ENCODE measurements at places on chromosomes 7 and 10.

GRCh38 chr7:99080679-99081078 lies 63.2 kb downstream of the SMURF1 start:
- no peak for DNase-seq

GRCh38 chr7:85126383-85126782 lies 60.5 kb downstream of the SEMA3D start:
- no peak for DNase-seq

DNA sequence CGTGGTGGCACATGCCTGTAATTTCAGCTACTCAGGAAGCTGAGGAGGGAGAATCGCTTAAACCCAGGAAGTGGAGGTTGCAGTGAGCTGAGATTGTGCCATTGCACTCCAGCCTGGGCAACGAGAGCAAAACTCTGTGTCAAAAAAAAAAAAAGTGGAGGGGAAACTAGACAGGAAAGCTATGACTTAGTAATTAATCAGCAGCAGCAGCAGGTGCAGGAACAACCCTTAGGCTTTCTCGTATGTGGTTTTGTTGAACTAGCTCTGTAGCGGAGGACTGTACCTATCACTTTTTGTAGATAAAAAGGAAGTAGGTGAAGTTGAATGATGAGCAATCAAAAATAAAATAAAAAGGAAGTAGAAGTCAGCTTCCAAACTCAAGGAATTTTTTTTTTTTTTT lies 76.9 kb upstream of the KMT2C start:
- no peak for DNase-seq

GRCh38 chr10:103582331-103583123 lies 89.0 kb downstream of the NEURL1 start:
- DNase-seq, result no peak

DNA sequence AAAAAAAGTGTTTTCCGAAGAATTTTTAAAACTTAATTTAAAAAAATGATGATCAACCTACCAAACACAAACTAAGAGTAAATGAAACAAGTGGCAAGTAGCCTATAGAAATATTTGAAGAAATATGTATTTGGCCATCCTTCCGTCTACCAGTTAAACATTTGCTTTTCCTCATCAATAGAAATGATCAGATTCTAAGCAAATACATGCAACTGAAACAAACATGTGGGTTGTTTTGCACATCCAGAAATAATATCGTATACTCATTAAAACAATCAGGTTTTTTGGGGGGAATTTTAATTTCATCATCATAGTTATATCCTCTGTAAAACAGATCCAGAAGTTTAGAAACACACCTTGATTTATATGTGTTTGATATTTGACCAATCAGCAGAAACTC lies 1011.7 kb downstream of the GATA3 start:
- DNase-seq, result no peak

- DNase-seq, result no peak
Measured at GRCh38 chr7:52247518-52247917, 787.9 kb upstream of the POM121L12 start.

- no peak for DNase-seq
Measured at GRCh38 chr7:134942690-134943466, 43.4 kb upstream of the AGBL3 start.

- no peak for DNase-seq
Measured at GRCh38 chr7:145398758-145399157, 562.9 kb upstream of the TPK1 start.

DNA sequence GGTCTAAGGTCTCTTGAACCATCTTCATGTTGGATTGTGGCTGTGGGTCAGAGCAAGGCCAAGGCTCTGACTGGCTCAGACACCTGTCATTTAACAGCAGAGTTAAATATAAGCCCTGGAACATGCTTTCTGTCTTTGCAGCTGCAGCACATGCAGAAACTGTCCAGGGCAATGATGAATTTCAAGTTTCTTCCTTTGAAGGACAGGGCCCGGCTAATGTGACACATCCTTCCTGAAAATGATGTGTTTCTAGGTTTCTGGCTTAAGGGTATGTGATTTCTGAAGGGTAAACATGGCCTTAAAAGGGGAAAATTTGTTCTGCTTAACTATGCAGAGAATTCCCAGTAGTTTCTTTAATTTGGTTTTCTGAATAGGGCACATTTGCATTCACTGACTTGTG lies 34.0 kb upstream of the SLC35B4 start:
- no peak for DNase-seq

- DNase-seq, result no peak
Measured at GRCh38 chr7:778271-778967, 51.3 kb upstream of the PRKAR1B start.

DNA sequence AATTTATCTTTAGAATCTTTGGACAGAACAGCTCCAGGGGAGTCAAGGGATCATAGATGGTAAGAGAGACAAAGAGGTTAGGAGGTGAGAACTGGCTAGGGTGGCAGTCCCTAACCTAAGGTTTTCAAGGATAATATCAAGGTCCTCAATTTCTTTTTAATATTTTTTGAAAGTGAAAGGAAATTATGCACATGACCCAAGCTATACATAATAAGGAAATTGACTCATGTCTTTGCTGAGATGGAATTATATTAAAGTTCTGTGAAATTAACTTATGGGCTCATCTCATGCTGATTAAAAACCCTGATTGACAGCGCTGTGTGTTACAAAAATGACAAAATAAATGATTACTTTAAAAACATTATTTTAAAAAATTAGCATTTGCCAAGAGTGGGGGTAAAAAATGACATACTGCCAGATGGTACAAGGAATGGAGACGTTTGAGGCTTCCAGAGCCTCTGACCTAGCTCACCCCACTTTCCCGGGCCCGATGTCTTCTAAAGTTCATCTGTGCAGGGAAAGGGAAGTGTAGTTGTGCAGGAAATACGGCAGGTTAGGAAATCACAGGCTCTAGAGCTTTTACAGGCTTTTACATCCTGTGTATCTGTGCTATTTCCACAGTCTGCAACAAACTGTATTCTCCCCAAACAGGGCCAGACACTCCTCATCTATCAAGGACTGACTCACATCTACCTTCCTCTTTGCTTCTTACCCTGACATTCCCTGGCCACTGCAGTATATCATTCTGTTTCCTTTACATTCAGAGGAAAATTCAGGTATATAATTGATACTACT lies 185.6 kb upstream of the PRSS58 start:
- no peak for DNase-seq

DNA sequence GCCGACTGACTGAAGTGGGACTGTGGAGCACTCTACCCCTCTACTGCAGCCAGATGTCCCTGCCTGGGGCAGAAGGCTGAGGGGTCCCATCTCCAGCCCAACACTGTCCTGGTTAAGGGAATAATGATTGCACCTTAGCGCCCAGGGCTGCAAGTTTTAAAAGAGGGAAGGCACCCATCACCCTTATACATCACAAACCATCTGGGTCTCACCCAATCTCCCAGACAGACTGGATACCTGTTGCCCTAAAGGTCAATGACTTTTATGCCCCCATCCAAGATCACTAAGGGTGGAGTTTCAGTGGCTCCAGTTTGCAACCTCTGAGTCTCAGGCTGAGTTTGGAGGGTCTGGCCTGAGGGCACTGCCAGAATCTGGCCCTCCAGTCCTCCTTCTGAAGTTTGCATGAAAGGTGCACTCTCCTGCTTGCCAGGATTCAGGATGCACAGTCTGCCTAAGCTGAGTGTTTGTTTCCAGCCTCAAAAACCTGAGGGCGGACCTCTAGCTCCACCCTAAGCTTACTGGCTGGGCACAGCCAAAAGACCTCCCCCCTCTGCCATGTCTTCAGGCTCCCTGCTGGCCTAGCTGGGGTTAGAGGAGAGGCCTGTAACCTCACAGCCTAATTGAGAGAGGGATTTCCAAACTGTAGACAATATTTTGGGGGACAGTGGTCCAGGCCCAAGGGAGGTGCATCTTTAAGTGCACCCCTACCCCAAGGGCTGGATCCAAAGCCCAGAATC lies 2.5 kb upstream of the EMX2 start:
- DNase-seq, result no peak

GRCh38 chr7:46156086-46156485 lies 235.0 kb upstream of the IGFBP3 start:
- peak; percentile 74 for DNase-seq

- DNase-seq, result peak; percentile 68
Measured at GRCh38 chr7:45919231-45919784, 1.8 kb downstream of the IGFBP3 start.

- no peak for DNase-seq
Measured at GRCh38 chr7:132377703-132378584, 198.3 kb downstream of the PLXNA4 start.

- DNase-seq, result no peak
Measured at GRCh38 chr7:105206985-105207384, 181.7 kb downstream of the SRPK2 start.

GRCh38 chr7:27295236-27295635 lies 52.6 kb downstream of the EVX1 start:
- no peak for DNase-seq

DNA sequence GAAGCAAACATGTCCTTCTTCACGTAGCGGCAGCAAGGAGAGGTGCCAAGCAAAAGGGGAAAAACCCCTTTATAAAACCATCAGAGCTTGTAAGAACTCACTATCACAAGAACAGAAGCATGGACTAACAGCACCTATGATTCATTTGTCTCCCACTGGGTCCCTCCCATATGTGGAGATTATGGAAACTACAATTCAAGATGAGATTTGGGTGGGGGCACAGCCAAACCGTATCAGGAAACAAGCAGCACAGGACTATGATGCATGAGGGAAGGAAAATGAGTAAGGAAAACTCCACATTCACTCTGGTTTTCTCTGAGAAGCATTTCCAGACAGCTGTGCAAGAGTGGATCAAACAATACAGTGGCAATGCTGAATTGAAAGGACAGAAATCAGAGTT lies 81.6 kb downstream of the RSU1 start:
- no peak for DNase-seq

DNA sequence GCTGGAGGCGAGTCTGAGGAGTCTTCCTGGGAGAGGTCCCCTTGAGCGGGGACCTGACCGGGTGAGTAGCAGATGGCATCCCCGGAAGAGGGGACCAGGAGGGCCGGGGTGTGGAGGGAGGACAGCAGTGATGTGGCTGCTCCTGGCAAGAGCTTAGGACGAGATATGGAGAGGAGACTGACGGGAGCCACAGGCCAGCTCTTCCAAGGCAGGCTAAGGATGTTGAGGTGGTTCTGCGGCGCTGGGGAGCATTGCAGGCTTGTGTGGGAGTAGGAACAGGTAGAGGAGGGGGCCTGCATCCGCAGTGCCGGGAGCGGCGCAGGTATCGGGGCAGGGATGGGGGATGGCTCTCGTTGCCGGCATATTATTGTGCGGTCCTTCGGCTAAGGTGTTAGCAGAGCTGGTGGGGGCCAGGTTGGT lies 76.7 kb upstream of the ANLN start:
- DNase-seq, result no peak

DNA sequence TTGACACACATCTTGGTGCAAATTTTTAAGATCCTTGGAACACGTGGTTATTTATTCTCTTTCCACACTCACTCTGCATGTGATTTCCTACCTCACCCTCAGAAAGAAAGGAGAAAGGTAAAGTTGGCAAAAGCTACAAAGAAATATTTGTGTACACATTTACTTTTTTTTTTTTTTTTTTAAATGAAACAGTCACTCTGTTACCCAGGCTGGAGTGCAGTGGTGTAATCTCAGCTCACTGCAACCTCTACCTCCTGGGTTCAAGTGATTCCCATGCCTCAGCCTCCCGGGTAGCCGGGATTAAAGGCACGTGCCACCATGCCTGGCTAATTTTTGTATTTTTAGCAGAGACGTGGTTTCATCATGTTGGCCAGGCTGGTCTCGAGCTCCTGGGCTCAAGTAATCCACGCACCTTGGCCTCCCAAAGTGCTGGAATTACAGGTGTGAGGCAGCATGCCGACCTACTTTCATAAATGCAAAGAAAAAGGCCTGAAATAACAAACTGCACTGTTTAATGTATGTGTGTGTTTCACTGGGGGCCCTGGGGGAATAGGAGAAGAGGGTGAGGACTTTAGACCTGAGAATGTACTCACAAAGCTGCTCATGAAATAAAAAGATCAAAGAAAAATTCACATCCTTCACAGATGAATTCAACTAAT lies 71.6 kb upstream of the GRID1 start:
- DNase-seq, result no peak

- DNase-seq, result no peak
Measured at GRCh38 chr10:100184840-100185239, 989 bp downstream of the ERLIN1 start.

DNA sequence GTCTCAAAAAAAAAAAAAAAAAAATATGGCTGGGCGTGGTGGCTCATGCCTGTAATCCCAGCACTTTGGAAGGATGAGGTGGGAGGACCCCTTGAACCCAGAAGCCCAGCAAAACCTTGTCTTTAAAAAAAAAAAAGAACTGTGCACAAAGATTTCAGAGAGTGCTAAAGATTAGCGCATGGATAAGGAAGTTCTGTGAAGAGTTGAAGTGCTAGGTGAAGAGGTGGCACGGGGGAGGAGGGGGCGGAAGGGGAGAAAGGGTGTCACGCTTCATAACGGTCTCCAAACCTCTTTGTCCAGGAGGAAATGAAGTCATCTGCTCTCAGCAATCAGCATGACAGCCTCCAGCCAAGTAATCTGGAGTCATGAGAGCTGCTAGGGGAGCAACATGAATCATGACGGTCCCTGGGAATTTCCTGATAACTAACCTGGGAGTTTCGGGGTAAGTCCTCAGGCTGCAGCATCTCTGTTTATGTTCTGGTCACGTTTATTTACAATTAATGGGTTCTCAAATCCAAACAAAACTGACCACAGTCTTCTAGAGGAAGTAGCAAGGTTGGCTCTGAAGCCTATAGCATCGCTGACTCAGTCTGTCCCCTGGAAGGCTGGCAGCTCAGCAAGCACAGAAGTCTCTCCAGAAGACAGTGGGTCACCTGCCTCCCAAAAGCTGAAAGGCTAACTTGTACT lies 1.9 kb upstream of the PLAU start:
- DNase-seq, result no peak

DNA sequence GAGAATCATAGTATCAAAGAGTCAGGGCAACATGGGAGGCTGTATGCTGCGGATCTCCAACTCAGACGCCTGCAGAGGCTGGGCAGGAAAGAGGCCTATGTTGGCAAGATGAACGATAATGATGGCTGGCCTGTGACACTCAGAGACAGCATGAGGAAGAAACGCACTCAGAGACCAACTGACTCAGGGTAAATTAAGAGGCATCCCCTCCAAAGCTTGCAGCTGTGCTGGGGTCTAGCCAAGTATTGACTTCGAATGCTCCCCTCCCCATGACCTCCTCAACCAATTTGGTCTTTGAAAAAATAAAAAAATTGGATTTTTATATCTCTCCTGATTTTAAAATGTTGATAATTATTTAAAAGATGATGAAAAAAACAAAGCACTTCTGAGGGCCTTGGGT lies 718.9 kb downstream of the GRID1 start:
- no peak for DNase-seq

- DNase-seq, result no peak
Measured at GRCh38 chr10:36057180-36057579, 415.1 kb upstream of the FZD8 start.

DNA sequence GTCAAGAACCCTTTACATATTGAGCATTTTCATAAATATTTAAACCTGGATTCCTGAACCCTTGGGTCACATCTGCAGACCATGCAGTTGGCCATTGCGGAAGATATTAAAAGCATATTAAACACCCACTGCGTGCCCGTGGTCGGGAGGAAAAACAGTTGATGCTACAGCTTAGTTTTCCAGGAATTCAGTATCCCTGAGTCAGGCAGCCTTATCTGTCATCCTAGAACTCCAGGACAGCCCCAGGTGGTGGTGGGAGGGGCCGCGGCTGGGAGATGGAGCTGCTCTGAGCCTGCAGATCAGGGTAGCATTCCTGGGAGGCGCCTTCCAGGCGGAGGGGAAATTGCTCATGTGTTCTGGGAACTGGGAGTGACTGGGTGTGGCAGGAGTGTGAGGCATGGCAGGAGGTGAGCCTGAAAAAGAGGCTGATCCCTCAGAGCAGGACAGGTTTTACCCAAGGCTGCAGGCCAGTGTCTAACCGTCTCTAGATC lies 222.9 kb upstream of the SH2B2 start:
- no peak for DNase-seq

- no peak for DNase-seq
Measured at GRCh38 chr10:124535731-124536495, 74.3 kb downstream of the LHPP start.
